AML-193 (cell line): ENCODE measurements at places on chromosomes 16 and 17.

GRCh38 chr16:19923396-19923795 is 38.7 kb upstream of the GPRC5B start:
- no peak for DNase-seq

GRCh38 chr16:87550495-87550961 is 51.8 kb upstream of the JPH3 start:
- peak; percentile 1 for DNase-seq

DNA sequence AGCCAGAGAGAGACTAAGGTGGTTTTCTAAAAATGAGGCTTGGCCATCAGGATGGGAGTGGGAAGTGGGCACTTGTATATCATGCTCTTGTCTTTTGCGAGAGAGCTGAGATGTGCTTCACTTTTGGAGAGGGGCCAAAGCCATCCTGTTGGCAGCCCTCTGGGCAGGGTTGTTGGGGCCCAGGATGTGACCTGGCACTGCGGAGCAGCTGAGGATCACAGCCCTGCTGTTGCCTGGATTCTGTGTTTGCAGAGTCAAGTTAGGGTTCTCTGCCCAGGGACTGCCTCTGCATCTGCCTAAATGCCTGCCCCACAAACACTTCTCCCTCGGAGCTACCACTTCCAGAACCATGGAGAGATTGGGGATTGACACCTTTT is 71.2 kb downstream of the PLD6 start:
- DNase-seq: no peak

DNA sequence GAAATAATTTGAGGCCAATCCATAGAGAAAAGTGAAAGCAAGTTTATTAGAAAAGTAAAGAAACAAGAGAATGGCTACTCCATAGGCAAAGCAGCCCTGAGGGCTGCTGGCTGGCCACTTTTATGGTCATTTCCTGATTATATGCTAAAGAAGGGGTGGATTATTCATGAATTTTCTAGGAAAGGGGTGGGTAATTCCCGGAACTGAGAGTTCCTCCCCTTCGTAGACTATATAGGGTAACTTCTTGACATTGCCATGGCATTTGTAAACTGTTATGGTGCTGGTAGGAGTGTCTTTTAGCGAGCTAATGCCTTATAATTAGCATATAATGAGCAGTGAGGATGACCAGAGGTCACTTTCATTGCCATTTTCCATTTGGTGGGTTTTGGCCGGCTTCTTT is 4.4 kb downstream of the DHRS7B start:
- DNase-seq: no peak

- no peak for DNase-seq
Observed at GRCh38 chr17:27976331-27976730, 66.1 kb upstream of the NLK start.

- DNase-seq: no peak
Observed at GRCh38 chr17:50205111-50205962, 3.9 kb upstream of the COL1A1 start.

DNA sequence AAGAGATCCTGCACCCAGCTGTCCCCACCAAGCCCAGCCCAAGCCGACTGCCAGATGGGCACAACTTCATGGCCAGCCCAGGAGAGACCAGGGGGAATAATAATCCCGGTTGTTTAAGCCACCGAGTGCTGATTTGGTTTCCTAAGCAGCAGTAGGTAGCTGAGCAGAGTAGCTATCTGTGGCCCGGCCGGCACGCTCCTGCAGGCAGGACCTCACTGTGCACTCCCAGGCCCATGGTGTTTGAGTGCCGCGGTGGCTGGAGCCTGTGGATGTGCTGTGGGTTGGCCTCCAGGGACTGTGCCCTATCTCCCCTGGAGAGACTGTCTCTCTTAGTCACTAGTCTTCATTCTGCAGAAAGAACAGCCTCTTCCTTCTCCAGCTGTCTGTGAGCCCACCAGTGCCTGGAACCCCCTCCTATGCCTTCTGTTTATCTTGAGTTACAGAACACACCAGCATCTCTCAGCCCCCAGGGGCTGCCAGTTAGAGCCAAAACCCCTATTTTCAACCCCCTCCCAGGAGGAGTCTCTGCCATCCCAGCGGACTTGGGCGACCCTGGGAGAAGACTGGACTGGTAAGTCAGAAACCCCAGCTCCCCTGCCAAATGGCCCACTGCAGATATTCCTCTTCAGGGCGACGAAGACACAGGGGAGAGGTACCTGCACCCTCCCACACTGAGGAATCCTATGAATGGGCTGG is 152.0 kb downstream of the SDK2 start:
- no peak for DNase-seq

GRCh38 chr16:67244387-67245185 is 2.7 kb downstream of the FHOD1 start:
- peak; percentile 95 for DNase-seq

DNA sequence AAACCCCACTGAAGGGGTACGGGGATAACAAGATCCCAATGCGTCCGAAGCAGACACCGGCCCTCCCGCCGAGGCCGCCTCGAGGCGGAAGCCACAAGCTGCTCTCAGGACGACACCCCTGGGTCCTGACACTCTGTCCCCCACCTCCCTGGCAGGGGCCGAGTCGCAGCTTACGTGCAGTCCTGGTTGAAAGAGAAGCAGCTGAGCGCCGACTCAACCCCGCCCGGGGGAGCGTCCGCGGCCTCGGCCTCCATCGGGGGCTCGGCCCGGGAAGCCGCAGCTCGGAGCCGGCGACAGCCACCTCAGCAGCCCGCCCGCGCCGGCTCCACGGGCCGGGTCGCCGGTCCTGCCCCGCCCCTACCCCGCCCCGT is at the start of gene WIPI1:
Gene WIPI1, minus strand, starts transcription at position 329 of the 371 bp plus-strand sequence. Its CDS starts 75 bp downstream, at position 254.
- no peak for DNase-seq

DNA sequence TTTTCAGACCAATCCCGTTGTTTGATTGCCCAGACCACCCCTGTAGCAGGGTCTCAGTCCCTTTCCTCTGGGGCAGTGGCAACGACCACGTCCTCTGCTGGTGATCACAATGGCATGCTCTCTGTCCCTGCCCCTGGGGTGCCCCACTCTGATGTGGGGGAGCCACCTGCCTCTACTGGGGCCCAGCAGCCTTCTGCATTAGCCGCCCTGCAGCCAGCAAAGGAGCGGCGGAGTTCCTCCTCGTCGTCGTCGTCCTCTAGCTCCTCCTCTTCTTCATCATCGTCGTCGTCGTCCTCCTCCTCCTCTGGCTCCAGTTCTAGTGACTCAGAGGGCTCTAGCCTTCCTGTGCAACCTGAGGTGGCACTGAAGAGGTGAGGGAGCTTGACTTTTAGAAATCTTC is 9.2 kb downstream of the ELOB start:
- DNase-seq: no peak

DNA sequence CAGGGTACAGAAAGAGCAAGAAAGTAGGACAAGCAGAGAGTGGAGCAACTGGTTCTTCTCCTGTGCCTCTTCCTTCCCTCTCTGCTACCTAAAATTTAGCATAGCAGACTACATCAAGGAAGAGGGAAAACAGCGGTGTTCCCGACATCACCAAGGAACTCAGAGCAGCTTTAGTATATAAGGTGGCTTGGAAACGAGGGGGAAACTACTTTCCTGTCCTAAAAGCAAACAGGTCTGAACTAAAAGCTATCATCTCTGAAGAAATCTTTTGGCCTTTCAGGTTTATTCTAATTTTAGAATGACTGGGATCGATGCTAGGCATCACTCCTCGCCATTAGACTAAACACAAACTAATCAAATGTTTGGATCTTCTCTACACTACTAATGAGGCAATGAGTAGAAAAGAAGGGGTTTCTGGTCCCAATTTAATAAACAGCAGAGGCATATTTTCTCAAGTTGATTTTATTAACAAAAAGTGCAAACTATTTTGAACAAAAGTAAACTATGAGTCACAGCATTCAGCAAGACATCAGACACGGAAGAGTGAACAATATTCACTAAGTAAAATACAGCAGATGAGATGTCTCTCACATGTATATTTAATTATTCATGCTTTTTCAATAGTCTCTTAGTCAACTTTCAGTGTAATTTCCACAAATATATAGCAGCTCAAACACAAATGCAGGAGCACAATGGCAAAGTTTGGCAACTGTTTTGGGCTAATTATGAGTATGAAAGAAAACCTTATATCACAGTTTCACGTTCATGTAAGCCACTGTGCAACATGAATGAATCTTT is 108.7 kb downstream of the TRIM37 start:
- no peak for DNase-seq

GRCh38 chr17:2187758-2188157 is 115.8 kb downstream of the SMG6 start:
- no peak for DNase-seq

- no peak for DNase-seq
Observed at GRCh38 chr17:73749928-73750605, 105.8 kb upstream of the SDK2 start.

GRCh38 chr16:79253100-79253631 is 347.4 kb downstream of the MAF start:
- no peak for DNase-seq

DNA sequence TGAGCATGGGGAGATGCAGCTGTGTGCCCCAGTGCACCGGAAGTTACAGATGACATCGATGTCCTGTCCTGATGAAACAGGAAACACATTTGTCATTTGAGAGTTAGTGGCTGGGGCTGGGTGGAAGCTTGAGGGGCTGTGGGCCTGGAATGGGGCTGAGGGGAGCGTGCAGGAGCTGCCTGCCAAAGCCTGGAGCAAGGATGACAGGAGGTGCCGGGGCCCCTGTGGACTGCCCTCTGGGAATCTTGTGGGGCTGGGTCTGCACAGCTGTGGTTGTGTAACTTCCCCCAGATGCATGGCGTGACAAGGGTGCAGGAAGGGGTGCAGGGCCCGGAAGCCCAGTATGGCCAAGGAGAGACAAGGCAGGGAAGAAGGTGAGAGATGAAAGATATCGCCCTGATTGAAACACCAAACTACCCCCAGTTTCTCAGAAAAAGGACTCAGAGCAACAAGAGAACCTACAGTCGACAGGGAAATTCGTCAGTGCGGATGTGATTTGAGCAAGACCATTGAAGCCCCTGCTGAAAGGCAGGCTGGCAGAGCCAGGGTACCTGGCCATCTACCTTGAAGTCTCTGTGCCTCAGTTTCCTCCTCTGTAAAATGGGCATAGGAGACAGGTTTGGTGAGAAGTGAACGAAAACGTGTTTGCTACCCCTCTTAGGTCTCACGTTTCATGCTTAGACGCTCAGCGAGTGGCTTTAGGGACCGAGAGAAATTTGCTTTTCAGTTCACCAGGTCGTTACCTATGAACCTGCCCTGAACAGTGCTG is 8.8 kb downstream of the MMP25 start:
- DNase-seq: peak; percentile 88

DNA sequence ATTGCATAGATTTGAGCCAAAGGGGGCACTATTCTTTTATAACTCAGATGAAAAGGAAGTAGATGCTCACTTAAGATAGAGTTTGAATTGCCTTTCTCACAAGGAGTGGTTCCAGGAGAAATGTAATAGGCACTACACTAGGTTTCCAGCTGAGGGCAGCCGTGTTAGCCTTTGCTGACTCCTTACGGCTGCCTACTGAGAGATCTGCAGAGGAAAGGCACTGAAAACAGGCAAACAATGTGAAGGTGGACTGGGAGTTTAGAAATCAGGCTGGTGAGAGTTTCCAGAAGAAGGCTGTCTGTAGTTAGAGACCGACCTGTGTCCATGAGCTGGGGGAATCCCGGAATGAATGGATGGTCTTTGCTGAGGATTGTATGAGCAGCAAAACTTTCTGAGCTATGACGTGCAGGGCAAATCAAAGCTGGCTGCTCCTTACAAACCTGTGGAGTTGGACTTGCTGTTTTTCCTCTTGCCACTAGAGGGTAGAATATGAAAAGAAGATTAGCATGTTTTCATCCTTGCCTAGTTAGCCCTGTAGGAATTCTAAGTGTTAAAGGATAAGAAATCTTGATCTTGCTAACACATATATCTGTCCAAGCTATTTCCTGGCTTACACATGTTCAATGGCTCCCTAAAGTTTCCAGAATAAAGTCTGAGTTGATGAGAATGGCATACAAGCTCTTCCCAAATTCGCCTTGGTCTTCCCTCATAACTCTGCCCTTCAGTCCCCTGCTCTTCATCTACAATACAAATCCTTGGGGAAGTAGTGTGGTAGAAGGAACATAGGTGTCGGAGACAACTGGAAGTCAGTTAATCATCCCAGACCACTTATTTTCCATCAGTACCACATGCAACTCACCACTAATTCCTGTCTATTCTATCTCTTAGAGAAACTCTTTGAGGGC is 20.1 kb upstream of the TAOK1 start:
- DNase-seq: peak; percentile 74

- DNase-seq: no peak
Observed at GRCh38 chr17:49110509-49110908, 22.1 kb upstream of the B4GALNT2 start.

DNA sequence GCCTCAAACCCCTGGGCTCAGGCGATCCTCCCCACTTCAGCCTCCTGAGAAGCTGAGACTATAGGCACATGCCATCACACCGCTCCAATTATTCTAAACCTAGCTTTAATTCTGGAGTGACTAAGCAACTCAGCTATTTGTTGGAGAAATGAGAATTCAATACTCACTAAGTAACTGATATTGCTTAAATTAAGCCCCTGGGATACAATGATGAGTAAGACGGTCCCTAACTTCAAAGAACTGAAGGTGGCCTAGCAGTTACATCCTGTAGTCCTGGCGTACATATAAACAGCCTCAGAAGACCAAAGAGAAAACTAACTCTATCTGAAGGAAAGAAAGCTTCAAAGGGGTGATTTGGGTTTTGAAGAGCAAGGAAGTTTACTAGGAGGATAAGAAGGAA is 25.0 kb downstream of the XPO6 start:
- no peak for DNase-seq

- DNase-seq: no peak
Observed at GRCh38 chr16:53893731-53894435, 189.9 kb downstream of the FTO start.

DNA sequence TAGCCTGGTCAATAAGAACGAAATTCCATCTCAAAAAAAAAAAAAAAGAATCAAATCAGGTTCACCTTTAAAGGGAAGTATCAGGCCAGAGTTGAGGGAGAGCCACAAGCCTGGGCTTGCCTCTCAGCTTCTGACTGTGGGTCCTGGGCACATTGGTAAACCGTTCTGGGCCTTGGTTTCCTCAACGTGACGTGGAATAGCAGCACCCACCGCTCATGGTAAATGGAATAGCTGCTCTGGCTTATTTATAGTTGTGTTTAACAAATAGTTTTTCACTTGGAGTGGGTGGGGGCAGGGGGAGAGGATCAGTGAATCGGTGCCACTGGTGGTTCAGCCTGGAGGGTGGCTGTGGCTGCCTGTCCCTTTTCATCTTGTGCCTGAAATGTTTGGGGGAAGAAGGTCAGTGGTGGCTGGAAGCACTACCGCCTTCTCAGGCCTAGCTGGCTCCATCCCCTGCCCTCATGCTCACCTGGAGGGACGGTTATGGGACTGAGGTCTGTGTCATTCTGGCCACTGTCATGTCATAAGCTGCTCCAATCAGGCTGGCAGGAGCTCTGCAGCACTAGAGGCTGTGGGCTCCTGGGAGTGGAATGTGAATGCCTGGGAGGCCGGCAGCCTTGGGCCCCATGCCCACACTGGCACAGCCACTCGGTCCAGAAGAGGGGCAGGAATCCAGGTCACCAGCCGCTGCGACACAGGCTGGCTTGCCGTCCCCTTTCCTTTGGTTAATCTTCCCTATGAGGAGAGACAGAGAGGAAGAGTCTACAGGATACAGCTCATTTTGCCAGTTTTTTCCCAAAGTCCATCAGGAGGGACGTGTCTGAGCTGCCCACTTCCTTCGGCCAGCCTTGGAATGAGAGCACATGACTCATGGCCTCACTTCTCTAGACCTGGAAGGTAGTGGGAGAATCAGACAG is 27.0 kb downstream of the CCR7 start:
- DNase-seq: no peak
